COR-L47 (cell line): ENCODE measurements at places on chromosomes 4 and X.

- no peak for DNase-seq
Observed at GRCh38 chr4:74104145-74104544, 5.2 kb upstream of the CXCL2 start.

- no peak for DNase-seq
Observed at GRCh38 chr4:145670422-145670821, 9.5 kb upstream of the C4orf51 start.

DNA sequence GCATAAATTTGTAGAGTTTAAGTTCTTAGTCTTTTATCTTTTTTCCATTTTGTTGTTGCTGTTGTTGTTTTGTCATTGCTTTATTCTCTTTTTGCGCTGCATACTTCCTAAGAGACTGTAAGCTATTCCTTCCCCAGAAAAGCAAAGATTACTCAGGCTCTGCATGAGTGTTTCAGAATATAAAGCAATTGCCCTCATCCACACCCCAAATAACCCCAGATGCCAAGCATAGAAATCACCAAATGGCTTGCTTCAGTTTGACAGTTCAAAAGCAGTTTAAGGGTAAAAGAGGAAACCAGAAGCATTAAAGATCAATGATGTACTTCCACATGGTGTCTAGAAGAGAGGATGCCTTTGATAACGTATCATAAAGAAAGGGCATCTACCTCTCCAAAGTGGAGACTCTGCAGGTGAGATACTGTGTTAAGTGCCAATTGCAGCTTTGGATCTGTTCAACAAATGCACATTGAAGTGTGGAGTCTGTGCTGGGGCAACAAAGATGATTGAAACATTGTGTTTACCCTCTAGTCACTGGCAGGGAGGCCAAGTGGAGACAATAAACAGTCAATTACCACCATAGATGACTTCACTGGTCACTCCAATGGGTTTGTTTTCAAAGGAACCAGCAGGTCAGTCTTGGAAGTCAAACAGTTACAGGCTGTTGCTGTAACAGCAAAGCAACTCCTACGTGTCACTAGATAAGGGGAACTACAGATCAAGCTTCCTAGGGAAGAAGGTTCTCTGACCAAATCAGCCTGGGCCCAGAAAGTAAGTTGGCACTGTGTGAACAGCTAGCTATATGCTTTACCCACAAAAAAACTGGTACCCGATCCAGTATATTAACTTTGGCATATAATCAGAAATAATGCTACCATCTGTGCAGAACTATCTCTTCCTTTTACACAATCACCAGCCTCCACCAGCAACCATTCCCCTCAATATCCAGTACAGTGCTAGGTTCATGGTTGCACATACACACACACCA, 40.6 kb upstream of the IL21 start:
- DNase-seq = no peak

- DNase-seq = peak; percentile 4
Observed at GRCh38 chrX:152632445-152633097, 5.1 kb upstream of the GABRQ start.

GRCh38 chr4:622071-622995, 3.0 kb upstream of the PDE6B start:
- DNase-seq = no peak

DNA sequence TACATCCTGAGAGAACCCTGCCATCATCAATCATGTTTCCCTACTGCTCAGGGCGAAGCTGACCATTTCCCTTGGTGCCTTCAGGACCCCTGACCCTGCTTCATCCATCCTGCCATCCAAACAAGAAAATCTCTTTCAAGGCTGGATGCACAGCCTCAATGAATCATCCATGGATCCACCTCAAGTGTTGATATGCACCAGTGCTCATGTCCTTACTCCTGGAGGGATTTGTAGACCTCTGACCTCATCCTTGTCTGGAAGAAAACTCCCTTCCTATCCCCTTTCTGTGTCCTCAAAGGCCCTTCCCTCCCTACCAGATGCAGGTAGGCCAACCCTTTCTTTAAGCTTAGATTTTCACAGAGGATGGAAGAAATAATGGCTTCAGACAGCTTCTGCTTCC, 24.6 kb downstream of the BEX3 start:
- DNase-seq = no peak

- no peak for DNase-seq
Observed at GRCh38 chrX:10198254-10198653, 41.5 kb downstream of the CLCN4 start.

DNA sequence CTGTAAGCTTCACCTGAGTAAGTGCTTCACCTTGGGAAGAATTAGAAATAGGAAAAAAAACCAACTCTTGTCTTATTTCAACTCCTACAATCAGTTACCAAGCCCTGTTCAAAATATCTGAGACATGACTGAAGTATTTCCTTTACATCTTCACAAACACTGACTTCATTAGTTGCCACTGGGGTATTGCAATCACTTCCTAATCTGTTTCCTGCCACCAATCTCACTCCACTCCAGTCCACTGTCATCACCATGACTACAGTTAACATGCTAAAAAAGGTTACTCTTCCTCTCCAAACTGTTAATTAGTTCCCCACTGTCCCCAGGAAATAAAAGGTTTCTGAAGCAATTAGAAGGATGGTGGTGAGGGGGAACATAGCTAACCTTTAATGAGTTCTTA, 3.3 kb upstream of the SUPT20HL1 start:
- no peak for DNase-seq

GRCh38 chrX:34956916-34957315, 14.3 kb downstream of the FAM47B start:
- no peak for DNase-seq

- peak; percentile 0 for DNase-seq
Observed at GRCh38 chrX:3811331-3812311, 98.2 kb upstream of the PRKX start.

GRCh38 chrX:66638591-66639500, at the start of gene EDA2R:
EDA2R (minus strand) TSS chrX:66639078; CDS start chrX:66616020, 23,058 bp downstream.
- DNase-seq = no peak

GRCh38 chr4:152935631-152936445, at the start of gene FHDC1:
FHDC1 (plus strand) TSS chr4:152936323; CDS start chr4:152943058, 6,735 bp downstream.
- peak; percentile 72 for DNase-seq

- peak; percentile 52 for DNase-seq
Observed at GRCh38 chr4:681736-682451, 7.1 kb downstream of the SLC49A3 start.

DNA sequence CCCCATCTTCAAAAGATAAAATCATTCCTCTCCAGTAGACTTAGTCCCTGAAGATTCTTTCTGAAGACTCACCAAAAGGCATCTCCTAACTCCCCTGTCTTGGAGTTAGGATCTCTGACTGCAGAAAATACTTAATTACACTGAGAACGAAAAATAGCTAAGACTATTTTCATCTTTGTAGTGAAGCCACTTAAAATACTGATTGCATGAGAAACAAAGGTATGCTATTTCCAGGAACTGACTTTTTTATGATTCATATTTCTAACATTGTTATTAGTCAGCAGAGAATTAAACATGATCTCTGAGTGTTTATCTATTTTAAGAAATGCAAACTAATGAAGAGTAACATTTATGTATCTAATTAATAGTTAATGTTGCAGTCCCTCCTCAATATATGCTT, 71.8 kb upstream of the NR3C2 start:
- no peak for DNase-seq

GRCh38 chrX:74242050-74242449, 61.9 kb upstream of the ZCCHC13 start:
- no peak for DNase-seq

- DNase-seq = peak; percentile 3
Observed at GRCh38 chr4:177339477-177340374, 30.1 kb downstream of the NEIL3 start.

DNA sequence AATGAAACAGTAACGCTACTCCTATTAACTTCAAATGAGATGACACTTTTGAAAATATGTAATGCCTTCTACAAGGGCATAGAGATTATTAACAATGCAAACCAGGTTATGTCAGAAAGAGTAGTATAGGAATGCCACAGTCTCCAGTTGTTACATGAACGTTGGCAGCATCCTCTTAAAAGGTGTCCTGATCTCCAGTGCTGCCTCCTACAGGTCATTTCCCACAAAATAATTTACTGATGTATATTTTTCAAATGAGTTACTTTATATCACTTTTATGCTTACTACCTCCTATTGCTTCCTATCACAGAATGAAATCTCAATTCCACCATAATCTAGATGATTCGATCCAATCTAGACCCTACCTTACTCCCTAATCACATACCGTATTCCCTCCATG, 195.2 kb upstream of the EPHA5 start:
- DNase-seq = no peak

DNA sequence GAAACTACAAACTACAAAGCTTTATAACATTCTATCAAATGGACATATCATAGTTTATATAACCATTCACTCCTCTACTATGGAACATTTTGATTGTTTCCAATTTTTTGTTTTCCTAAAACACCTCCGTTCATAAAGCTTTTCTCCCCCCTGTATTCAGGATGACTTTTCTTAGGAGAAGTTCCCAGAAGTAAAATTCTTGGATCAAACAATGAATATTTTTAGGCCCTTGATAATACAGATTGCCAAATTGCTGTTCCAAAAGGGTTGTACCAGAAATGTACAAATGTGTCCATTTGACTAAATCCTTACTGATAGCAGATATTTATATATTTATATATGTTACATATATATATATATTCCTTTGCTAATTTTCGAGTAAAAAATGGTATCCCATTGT, 77.8 kb downstream of the GPC3 start:
- DNase-seq = no peak

DNA sequence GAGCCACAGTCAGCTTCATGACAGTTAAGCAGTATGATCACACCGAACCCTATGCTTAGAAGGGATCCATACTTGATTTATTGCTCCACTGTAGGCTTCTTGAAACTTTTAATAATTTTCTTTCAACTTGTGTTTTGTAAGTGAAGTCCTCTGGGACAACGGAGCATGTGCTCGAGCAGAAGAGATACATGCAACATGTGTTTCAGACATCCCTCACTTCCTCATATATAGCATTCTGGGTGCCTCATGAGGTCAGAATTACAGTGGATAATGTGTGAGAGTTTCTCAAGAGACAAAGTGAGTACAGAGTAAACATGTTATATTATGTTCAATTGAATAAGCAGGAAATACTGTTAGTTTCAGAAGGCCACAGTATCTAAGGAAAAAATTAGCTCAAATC, 893.2 kb downstream of the FAT4 start:
- no peak for DNase-seq

GRCh38 chr4:111697176-111697942, 447.9 kb upstream of the FAM241A start:
- no peak for DNase-seq

DNA sequence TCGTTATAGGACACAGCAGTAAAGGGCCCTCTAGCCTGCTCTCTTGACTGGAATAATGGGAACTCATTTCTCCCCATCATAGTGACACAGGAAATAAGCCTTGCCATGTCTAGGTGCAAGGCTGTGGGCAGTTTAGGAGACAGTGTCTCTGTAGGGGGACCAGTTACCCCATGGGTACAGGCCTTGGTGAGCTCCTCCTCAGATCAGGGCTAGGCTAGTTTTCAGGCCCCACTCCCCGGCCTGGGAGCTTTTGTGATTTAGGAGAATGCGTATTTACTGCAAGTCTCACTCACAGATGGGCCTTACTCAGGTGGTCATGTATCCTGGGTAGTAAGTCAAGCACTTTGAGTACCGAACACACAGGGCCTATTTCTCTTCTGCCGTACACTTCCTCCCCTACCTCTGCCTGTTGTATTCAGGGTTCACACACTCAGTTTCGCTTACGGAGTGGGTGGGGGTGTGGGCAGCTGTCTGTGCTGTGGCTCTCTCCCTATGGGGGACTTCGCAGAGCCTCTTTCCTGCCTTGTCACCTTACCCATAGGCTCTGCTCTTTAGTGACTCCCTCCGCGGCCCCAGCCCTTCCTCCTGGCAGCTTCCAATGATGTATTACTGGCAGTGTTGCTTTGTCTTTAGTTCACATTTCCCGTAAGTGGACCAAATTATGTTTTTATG, 34.2 kb downstream of the FAM193A start:
- no peak for DNase-seq

- no peak for DNase-seq
Observed at GRCh38 chr4:129899849-129900248, 803.9 kb downstream of the C4orf33 start.

DNA sequence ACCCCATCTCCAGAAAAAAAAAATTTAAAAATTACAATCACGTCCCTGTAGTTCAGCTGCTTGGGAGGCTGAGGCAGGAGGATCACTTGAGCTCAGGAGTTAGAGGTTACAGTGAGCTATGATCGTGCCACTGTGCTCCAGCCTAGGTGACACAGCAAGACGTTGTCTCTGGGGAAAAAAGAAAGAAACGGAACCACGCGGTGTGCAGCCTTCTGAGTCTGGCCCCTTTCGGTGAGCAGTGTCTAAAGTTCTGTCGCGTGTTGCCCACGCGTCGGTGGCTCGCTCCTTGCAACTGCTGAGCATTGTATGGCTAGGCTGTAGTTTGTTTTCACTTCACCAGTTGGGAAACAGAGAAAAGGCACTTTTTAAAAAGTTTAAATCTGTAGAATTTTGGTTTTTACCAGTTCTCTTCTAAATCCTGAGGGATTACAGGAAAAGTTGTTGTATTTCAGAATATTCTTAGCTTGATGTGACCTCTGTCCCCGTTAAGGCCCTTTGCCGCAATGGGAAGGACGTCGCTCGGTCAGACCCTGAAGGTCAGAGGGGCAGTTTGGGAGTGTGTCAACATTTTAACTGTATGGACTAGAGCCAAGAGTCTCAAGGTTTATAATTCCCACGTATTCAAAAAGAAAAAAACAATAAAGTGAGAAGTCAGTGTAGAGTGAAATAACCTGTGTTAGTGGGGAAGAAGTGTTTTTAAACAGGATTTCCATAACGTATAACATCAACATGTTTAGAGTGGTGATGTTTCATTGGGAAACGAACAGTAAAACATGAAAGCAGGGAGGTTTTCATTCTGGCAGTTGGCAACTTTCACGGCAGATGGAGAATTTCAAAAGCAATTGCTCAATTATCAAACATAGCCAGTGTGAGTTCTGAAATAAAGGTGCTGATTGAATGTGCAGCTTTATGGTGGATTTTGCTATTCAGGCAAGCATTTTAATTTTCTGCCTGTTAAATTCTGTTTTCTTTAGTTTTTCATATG, 45.8 kb upstream of the MSANTD1 start:
- DNase-seq = no peak

- peak; percentile 5 for DNase-seq
Observed at GRCh38 chrX:41164449-41164848, 79.2 kb downstream of the USP9X start.

- DNase-seq = no peak
Observed at GRCh38 chr4:185587427-185588161, 52.3 kb upstream of the PDLIM3 start.

DNA sequence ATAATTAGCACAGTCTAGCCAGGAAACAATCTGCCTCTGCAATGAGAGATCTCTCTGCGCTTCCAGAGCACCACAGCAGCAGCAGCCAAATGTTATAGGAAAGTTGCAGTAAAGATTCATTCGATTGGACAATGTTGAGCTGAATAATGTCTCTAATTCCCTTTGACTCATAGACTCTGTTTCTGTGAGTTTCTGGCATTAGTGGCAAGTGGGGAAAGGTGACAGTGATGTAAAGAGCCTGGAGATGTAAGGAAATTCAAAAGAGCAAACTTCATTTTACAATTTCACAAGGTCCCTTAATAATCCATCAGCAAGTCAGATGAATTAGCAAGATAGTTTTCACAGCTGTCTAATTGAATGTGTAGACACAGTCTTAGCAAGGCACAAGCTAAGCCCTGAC, 184.4 kb downstream of the VEGFC start:
- DNase-seq = no peak

- DNase-seq = peak; percentile 26
Observed at GRCh38 chr4:112514647-112515197, 1.3 kb downstream of the NEUROG2 start.

GRCh38 chr4:67603310-67604028, 44.9 kb downstream of the STAP1 start:
- no peak for DNase-seq

- DNase-seq = no peak
Observed at GRCh38 chr4:102358128-102358527, 12.8 kb upstream of the SLC39A8 start.
